ENCODE measurements at places on chromosomes 7 and 10.

DNA sequence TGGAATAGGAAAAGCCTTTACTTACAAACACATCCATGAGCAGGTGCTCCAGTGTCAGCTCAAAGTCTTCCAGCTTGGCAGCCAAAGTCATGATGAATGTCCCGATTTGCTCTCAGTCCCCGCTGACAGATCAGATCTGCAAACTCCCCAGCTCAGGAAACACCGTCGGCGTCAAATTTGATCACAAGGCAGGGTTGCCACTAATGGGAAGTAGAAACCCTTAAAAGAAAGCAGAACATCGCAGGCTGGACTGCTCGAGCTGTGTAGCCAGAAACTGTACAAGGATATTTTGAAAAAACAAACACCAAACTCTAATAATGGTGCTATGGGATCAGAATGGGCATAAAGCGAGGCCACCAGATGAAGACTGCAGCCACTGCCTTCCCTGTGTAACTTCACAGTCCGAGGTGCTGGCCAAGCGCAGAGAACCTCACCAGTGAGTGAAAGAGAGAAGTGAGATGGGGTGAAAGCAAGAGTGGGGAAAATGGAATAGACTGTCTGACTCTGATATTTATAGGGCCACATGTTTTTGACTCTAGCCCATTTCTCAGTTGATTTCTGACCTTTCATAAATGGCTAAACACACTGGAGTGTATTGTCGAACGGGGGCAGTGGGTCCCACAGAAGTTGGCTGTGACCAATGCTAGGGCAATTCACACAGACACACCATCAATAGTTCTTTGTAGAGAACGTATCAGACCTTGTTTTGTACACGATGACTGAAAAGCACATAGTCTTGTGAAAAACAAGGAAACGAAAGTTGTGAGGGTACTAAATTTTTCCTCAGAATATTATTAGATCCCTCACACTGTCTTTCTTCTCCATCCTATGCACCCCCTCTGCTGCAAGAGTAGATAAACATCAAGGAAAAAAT is 306.2 kb downstream of the FRMD4A start:
- DNase-seq = no peak

GRCh38 chr7:117048882-117049281 is 95.6 kb downstream of the ST7 start:
- DNase-seq = no peak

DNA sequence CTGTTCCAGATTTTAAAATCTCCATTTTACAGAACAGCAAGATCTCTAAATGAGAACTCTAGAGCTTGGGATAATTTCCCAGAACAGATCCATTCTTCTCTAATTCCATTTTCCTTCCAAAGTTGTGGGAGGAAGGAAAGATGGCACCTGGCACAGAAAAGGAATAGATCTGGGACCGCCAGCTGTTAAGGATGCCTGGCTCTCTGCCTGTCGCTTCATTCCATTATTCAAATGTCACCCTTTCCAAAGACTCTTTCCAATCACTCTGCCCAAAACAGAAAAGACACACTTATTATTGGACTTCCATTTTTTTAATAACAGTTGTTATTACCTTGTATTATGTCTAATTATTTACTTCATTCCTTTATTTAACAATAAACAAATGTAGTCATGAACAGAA is 751 bp upstream of the OR9A2 start:
- no peak for DNase-seq

DNA sequence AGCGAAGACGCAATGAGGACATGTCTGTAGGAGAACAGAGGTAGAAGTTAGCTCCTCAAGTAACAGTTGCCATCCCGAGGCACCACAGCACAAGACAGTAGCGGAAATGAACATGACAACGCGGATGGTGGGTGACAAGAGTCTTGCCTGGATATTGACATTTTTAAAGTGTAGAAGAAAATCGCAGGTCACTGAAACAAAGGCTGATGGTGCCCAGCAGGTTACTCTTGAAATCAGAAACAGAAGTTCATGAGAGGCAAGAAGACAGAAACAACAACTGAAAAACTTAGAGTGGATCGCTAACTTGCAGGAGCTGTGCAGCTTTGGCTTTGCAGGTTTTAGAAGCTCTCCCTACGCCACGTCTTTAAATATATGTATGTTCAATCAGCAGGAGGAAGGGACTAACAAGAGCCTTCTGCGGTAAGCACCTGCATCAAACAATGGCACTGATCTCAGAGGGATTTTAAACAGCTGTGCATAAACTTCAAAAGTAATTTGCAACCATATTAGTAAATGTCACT is 1.8 kb downstream of the PRKCQ start:
- DNase-seq = no peak

GRCh38 chr10:132527339-132528063 is 10.1 kb upstream of the INPP5A start:
- no peak for DNase-seq

DNA sequence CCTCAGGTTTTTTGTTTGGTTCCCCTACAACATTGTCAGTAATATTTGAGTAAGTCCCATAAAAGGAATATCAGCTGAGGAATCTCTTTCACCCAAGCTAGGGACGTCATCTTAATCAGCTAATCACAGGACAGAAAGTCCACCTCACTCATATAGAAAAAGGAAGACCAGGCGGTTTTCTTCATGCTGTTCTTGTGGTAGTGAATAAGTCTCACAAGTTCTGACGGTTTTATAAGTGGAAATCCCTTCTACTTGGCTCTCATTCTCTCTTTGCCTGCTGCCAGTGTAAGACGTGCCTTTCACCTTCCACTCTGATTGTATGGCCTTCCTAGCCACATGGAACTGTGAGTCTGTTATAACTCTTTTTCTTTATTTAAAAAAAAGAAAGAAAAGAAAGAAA is 308.1 kb upstream of the PFKP start:
- no peak for DNase-seq

DNA sequence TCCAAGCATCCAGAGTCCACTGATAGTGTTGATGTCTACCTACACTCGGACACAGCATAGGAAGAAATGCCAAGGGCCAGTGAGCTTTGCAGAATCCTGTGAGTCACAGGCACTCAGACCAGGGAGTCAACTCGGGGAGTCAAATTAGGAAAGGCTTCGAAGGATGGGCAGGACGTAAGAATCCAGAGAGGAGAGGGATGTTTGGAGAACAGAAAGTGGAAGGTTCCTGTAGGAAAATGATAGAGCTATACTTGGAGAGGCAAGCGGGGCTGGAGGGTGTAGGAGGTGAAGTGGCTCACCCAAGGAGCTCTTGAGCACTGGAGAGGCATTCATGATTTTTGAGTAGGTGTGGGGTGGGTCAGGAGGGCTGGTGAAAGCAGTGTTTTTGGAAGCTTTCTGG is 3.0 kb downstream of the ZYX start:
- peak; percentile 60 for DNase-seq

DNA sequence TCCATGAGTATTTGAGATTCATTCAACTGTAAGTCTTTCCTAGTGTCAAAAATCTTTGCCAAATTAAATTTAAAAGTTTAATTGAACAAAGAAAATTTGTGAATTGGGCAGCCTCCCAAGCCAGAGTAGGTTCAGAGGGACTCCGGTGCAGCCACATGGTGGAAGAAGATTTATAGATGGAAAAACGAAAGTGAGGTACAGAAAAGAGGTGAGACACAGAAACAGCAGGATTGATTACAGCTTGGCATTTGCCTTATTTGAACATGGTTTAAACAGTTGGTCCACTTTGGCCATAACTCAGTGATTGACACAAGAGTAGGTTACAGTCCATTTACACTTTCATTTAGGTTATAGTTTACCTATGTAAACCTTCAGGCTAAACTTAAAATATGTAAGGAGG is 465.8 kb downstream of the ARL4A start:
- DNase-seq = no peak

DNA sequence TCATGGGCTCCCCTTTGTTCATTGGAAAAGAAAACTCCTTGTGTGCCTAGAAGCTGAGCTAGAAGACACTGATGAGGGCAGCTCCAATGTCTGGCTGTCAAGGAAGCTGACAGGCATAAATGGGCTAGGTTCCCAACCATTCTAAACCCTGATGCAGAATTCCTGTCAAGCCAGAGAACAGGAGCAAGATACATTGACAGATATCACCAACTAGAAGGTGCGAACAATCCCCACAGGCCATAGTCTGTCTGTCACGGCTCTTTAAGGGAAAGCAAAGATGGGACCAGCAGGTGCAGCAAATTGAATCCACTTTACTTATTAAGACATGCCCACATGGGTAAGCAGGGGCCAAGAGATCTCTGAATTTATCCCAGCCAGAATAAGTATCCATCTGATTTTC is 617.9 kb upstream of the POT1 start:
- no peak for DNase-seq

GRCh38 chr10:101029520-101030295 is 1.2 kb downstream of the PDZD7 start:
- DNase-seq = no peak
